Esophagus squamous epithelium (tissue), 5 donors: ENCODE measurements at places on chromosomes 16 and 17. TPM values are rescaled to one million over a fixed set of nuclear protein-coding genes. Genes with fewer than 3 reads are reported as not detected.
A peak's percentile ranks its signal among the peaks of the same experiment; 100 is the strongest.

Gene ITGAD
- not detected for total RNA-seq

DNA sequence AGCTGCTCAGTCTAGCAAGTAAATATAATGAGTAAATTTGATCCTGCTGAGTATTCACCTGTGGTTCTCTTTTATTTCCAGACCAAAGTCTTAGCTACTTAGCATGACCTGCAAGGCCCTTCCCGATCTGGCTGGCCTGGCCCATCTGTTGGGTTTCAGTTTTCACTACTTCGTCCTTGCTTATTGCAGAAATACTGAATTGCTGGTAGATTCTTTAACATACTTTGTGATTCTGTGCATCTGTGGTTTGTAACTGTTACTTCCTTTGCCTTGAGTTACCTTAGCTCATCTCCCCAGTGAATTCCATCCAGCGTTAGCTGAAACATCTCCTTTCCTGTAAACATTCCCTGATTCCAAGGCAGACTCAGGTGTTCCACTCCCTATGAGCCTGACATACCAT lies 131.1 kb downstream of the PHKB start:
- no peak overlapping the region for H3K4me3 ChIP-seq
- H3K36me3 ChIP-seq: no peaks in the 10 kb centered on the region
- no peaks in the 10 kb centered on the region for H3K4me1 ChIP-seq
- H3K27me3 ChIP-seq: no peaks in the 10 kb centered on the region

Gene PITPNM3
- 33.4 TPM for total RNA-seq

Gene PARD6A
- total RNA-seq: 1.1 TPM

Gene NEUROD2
- total RNA-seq: not detected

Gene OR2C1
- not detected for total RNA-seq

- no peak for DNase-seq
- peaks cover 11% of the 10 kb centered on the region for H3K4me1 ChIP-seq
- H3K36me3 ChIP-seq: no peaks in the 10 kb centered on the region
Measured at GRCh38 chr17:7922845-7923628, 6.6 kb downstream of the KCNAB3 start.

- peaks cover 4% of the 10 kb centered on the region for H3K4me1 ChIP-seq
- H3K36me3 ChIP-seq: no peaks in the 10 kb centered on the region
- DNase-seq: no peak
- peak overlapping the region; percentile 64 for H3K4me3 ChIP-seq
Measured at GRCh38 chr16:58393138-58393504, 850 bp downstream of the GINS3 start.

- H3K4me1 ChIP-seq: no peaks in the 10 kb centered on the region
- H3K27me3 ChIP-seq: no peaks in the 10 kb centered on the region
- no peak for DNase-seq
- no peak overlapping the region for H3K4me3 ChIP-seq
Measured at GRCh38 chr16:89074803-89075688, 18.6 kb upstream of the ACSF3 start.

- no peak overlapping the region for H3K27ac ChIP-seq
- no peaks in the 10 kb centered on the region for H3K36me3 ChIP-seq
- no peaks in the 10 kb centered on the region for H3K27me3 ChIP-seq
- H3K4me1 ChIP-seq: peaks cover 14% of the 10 kb centered on the region
- no peak overlapping the region for H3K4me3 ChIP-seq
Measured at GRCh38 chr16:83940630-83941378, 12.2 kb upstream of the OSGIN1 start.

GRCh38 chr17:49342575-49342936 lies 19.5 kb downstream of the ZNF652 start:
- H3K36me3 ChIP-seq: no peaks in the 10 kb centered on the region
- no peak for DNase-seq
- H3K4me3 ChIP-seq: no peak overlapping the region
- peaks cover 53% of the 10 kb centered on the region for H3K4me1 ChIP-seq
- H3K27ac ChIP-seq: peak overlapping the region; percentile 30

DNA sequence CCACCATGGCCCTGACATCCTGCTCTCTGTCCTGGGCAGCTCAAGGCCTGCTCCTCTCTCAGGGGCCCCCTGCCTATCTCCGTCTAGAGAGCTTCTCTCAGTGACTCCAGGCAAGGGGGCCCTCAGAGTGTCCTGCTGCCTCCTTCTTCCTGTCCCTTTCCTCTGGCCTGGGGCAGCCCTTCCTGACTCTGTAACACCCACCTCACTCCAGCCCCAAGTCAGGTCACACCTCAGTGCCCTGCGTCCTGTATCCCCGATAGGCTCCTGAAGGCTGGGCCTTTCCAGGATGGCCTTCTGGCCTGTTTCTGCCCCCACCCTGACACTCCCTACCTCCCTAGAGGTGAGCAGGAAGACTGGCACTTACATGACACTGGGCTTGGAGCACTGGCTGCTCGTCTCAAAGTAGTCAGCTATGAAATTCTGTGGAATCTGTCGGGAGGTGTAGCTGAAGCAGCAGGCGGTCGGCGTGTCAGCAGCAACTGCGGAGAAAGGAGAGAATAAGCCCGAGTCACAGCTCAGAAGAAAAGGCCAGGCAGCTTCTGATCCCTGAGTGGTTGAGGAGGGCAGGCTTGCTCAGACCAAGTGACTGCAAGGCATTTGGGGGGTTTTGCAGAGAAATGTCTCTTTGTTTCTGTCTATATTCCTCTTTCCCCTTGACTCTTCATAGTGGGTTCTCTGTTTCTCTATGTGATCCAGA lies 976 bp downstream of the CCL3L1 start:
- no peaks in the 10 kb centered on the region for H3K4me1 ChIP-seq
- no peaks in the 10 kb centered on the region for H3K27me3 ChIP-seq
- no peak overlapping the region for H3K4me3 ChIP-seq
- H3K27ac ChIP-seq: no peak overlapping the region

- no peak overlapping the region for H3K4me3 ChIP-seq
- H3K27me3 ChIP-seq: no peaks in the 10 kb centered on the region
- no peaks in the 10 kb centered on the region for H3K36me3 ChIP-seq
- no peak for DNase-seq
- H3K4me1 ChIP-seq: no peaks in the 10 kb centered on the region
Measured at GRCh38 chr17:27449988-27450387, 6.3 kb upstream of the KSR1 start.

Gene TEKT1
- not detected for total RNA-seq

DNA sequence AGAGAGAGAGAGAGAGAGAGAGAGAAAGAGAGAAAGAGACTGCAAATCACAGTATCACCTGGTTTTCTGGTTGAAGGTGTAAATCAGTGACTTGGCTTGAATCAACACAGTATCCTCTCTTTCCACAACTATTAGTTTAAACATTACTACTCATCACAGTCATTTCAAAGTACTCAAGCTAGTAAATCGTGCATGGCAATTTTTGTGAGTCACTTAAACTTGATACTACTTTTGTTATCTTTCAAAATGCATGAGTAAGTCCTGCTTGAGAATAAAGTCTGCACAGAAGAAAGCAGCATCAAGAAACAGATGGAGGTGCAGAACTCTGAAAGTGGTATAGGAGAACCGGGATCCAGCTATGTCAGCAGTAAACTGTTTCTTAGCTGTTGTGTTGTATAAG lies 535.4 kb downstream of the CDH8 start:
- DNase-seq: no peak
- no peaks in the 10 kb centered on the region for H3K36me3 ChIP-seq
- H3K4me3 ChIP-seq: no peak overlapping the region
- no peaks in the 10 kb centered on the region for H3K27me3 ChIP-seq

DNA sequence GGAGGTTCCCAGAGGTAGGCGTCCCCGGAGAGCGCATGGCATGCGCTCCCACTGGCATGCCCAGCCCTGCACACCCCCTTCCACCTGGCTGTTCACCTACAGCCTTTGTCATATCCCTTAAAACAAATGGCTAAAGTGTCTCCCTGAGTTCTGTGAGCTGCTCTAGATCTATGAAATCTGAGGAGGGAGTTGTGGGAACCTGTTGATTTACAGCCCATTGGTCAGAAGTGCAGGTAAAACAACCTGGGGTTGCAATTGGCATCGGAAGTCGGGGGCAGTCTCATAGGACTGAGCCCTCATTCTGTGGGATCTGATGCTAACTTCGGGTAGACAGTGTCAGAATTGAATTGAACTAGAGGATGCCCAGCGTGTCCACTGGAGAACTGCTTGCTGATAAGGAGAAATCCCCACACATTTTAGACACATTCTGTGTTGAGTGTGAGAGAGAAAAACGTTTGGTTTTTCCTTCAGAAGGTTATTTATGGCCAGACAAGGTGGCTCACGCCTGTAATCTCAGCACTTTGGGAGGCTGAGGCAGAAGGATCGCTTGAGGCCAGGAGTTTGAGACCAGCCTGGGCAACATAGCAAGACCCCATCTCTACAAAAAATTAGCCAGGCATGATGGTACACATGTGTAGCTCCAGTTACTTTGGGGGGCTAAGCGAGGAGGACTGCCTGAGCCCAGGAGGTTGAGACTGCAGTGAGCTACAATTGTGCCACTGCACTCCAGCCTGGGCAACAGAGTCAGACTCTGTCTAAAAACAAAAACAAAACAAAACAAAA lies 22.1 kb upstream of the GSG1L start:
- H3K27ac ChIP-seq: no peak overlapping the region
- H3K4me3 ChIP-seq: no peak overlapping the region
- H3K36me3 ChIP-seq: no peaks in the 10 kb centered on the region
- no peaks in the 10 kb centered on the region for H3K27me3 ChIP-seq
- H3K4me1 ChIP-seq: peaks cover 6% of the 10 kb centered on the region
- no peak for DNase-seq

- H3K4me1 ChIP-seq: no peaks in the 10 kb centered on the region
- no peak overlapping the region for H3K4me3 ChIP-seq
- no peak overlapping the region for H3K27ac ChIP-seq
- no peaks in the 10 kb centered on the region for H3K36me3 ChIP-seq
Measured at GRCh38 chr16:8096211-8096610, 494.1 kb downstream of the TMEM114 start.

Gene CCL17
- total RNA-seq: 1.3 TPM

- H3K36me3 ChIP-seq: no peaks in the 10 kb centered on the region
- no peak within 1 kb of the TSS for H3K27ac ChIP-seq
- DNase-seq: no peak
- peak within 1 kb of the TSS; percentile 40 for H3K4me3 ChIP-seq
- no peaks in the 10 kb centered on the region for H3K27me3 ChIP-seq
Measured at GRCh38 chr17:35930211-35931065, at the start of gene RDM1. TSS of gene RDM1 (minus strand) at chr17:35930773. CDS start at chr17:35930727, 46 bp downstream.

DNA sequence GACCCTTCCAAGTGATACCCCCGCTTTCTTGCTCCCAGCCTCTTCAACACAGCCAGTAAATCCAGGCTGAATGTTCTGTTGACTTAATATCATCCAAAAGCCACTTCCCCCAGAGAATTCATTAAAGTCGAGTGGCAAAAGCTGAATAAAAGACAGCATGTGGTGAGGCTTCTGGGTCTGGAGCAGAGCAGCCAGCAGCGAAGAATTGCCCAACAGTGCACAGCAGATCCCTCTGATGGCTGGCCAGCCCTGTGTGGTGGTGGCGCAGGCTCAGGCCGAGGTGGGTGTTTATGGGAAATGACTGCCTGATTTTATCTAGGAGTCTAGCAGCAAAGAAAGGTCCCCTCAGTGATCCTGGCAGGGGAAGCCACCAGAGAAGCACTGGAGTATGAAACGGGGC lies 30.3 kb upstream of the RCVRN start:
- H3K4me3 ChIP-seq: no peak overlapping the region
- peaks cover 21% of the 10 kb centered on the region for H3K4me1 ChIP-seq
- no peaks in the 10 kb centered on the region for H3K27me3 ChIP-seq
- H3K27ac ChIP-seq: no peak overlapping the region

DNA sequence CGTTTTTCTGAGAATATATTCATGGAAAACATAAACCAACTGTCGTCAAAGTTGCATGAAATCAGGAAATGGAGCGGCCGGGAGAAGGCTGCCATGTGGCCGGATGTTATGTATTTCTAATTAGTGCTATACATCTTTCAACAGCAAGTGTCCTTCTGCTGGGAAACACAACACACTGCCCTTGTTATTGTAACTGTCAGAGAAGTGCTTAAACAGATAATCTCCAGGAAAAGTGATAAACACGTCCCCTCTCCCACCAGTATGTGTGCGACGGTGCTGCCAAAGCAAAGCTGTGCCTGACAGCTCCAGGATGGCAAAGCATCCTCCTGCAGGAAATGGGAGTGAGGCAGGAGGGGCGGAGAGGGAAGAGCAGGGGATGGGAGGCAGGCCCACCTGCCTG lies 111.8 kb downstream of the SMG6 start:
- H3K4me3 ChIP-seq: no peak overlapping the region
- no peaks in the 10 kb centered on the region for H3K27me3 ChIP-seq
- no peaks in the 10 kb centered on the region for H3K36me3 ChIP-seq
- DNase-seq: no peak

Gene GPRC5C
- 9.4 TPM for total RNA-seq

DNA sequence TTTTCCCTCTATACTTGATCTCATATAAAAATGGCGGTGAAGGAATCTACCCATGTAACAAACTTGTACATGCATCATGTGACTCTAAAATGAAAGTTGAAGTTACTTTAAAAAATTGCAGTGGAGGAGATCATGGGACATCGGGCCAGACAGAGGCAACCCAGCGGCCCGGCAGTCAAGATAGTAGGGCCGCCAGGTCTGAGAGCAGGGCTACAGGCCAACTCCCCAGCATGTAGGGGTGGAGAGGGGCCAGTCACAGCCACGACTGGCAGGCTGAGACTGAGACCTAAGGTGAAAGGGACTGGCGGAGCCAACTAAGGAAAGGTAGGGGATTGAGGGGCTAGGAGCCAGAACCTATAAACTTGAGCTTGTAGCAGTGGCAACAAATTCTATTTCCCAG lies 150.9 kb downstream of the MAP2K6 start:
- peaks cover 5% of the 10 kb centered on the region for H3K4me1 ChIP-seq
- H3K4me3 ChIP-seq: no peak overlapping the region
- H3K27me3 ChIP-seq: no peaks in the 10 kb centered on the region

Gene SPATA32
- total RNA-seq: not detected

Gene MT3
- not detected for total RNA-seq

- H3K4me1 ChIP-seq: peaks cover 90% of the 10 kb centered on the region
- H3K36me3 ChIP-seq: no peaks in the 10 kb centered on the region
- H3K27ac ChIP-seq: peak within 1 kb of the TSS; percentile 86
- H3K27me3 ChIP-seq: no peaks in the 10 kb centered on the region
Measured at GRCh38 chr17:78130437-78131101, at the start of gene TMC8. TSS of gene TMC8 (plus strand) at chr17:78130771. CDS start at chr17:78131589, 818 bp downstream.

GRCh38 chr17:42177684-42178083 lies 3.3 kb downstream of the KCNH4 start:
- H3K27me3 ChIP-seq: no peaks in the 10 kb centered on the region
- no peak overlapping the region for H3K27ac ChIP-seq
- H3K4me3 ChIP-seq: no peak overlapping the region
- H3K36me3 ChIP-seq: no peaks in the 10 kb centered on the region
- DNase-seq: no peak
- H3K4me1 ChIP-seq: peaks cover 19% of the 10 kb centered on the region

DNA sequence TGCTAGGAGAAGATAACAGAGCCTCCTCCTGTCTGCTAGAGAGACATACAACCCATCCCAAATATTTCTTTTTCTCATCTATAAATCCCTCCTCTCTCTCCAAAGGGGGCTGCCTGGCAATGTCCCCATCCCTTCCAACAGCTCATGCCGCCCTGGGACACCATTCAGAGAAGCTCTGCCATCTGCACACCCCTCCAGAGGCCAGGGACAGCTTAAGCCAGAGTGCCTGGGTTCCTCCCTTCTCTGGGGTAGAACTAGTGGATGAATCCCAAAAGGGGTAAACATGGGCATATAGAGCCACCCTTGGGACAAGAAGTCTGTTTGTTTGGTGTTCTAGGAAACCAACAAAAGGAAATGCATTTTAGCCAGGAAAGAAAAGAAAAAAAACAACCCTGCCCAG lies 2.6 kb upstream of the LPO start:
- no peaks in the 10 kb centered on the region for H3K36me3 ChIP-seq
- H3K27me3 ChIP-seq: no peaks in the 10 kb centered on the region
- H3K4me1 ChIP-seq: no peaks in the 10 kb centered on the region
- no peak overlapping the region for H3K4me3 ChIP-seq

Gene CCDC154
- not detected for total RNA-seq
